Peyer's patch (tissue), 4 donors: ENCODE measurements at places on chromosomes 13 and 19. TPM values are rescaled to one million over a fixed set of nuclear protein-coding genes. Genes with fewer than 3 reads are reported as not detected.

DNA sequence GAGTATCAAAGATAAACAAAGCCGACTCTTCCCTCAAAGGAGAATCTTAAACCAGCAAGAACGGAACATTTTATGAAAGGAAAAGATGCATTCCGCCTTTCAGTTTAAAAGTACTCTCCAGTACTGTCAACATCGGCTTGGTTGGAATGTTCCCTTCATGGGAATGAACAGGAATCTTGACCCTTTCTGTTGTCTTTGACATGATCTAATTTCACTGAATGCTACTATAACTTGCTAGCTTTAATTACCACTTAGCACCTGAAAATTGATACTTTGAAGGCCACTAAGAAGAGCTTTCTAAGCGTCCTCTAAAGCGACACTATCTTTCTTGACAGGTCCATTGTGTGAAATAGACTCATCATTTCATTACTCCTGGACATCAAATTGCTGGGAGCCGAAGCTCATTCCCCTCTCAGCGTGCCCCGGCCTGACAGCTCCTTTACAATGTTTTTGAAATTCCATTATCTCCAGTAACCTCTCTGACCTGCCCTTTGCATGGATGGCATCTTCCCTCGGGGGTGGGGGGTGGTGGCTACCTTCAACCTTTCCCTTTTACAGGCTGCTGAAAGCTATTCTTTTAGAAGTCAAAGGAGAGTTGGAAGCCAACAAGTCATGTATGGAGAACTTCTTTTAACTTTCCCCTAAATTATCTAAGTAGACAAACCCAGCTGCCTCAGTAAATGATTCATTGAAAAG, 67.9 kb downstream of the EFNB2 start:
- H3K4me1 ChIP-seq, result no peaks in the 10 kb centered on the region
- no peak overlapping the region for H3K27ac ChIP-seq
- no peaks in the 10 kb centered on the region for H3K36me3 ChIP-seq

The ZNF568 gene
- total RNA-seq, result 17.3 TPM

The RGL3 gene
- total RNA-seq, result 5.6 TPM

The CBY2 gene
- total RNA-seq, result not detected
